ENCODE measurements at places on chromosomes 1 and 21.

GRCh38 chr1:241902391-241903065, 54.5 kb downstream of the EXO1 start:
- DNase-seq: no peak

DNA sequence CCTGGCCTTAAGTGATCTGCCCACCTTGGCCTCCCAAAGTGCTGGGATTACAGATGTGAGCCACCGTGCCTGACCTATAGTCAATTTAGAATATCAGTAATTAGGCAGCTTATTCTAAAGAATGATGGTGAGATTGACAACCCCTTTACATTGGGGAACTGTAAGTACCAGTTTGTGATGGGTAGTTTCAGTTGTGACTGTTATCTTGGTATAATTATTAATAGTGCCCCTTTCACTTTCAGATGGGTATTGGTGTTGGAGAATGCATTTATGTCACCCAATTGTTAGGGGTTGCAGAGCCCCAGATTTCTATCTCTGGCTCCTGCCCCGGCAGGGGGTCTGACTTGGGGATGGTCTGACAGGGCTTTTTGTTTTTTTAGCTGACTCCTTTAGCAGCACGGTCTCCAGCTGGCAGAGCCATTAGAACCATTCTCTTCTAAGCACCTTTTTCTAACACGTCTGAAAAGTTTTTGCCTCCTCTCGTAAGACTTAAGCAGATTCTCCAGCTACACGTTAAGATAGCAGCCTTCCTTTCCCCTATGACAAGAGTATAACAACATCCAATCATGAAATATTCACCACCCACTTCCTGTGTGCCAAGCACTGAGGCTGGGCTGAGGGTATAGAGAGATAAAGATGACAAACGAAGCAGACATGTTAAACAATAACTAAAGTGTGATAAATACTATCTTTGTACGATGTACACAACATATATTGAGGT, 157.8 kb downstream of the SDCCAG8 start:
- DNase-seq: peak; percentile 72

- DNase-seq: no peak
These were observed 66.5 kb downstream of the FCRL5 start for GRCh38 chr1:157485793-157486192.

DNA sequence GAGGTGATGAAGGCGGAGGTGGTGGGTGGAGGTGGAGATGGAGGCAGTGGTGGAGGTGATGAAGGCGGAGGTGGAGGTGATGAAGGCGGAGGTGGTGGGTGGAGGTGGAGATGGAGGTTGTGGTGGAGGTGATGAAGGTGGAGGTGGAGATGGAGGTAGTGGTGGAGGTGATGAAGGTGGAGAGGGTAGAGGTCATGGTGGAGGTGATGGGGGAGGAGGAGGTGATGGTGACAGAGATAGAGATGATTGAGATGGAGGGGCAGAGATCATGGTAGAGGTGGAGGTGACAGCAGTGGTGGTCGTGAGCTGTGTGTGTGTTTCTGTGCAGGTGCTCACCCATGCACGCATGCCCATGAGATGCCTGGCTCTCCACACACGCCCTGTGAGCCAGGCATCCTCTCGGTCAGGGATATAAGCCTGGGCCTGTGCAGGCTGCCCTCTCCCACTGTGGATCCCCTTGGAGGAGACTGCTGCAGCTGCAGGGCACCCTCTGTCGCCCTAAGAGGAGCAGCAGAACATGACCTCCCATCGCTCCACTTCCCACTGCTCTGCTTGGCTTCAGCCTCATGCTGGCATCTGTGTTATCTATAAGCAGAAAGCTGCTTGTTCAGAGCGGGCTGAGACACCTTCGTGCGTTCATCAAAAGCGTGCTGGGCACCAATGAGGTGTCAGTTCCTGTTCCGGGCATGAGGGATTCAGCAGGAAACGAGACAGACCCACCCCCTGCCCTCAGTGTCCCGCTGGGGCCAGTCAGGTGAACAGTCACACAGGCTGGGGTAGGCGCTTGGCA, 20.5 kb upstream of the NPHP4 start:
- no peak for DNase-seq

- DNase-seq: no peak
These were observed 940 bp upstream of the USF1 start for GRCh38 chr1:161046605-161047228.

- DNase-seq: no peak
These were observed 26.3 kb upstream of the TRAPPC10 start for GRCh38 chr21:43985690-43986251.

- no peak for DNase-seq
These were observed 77.6 kb downstream of the PGBD5 start for GRCh38 chr1:230348386-230349019.

DNA sequence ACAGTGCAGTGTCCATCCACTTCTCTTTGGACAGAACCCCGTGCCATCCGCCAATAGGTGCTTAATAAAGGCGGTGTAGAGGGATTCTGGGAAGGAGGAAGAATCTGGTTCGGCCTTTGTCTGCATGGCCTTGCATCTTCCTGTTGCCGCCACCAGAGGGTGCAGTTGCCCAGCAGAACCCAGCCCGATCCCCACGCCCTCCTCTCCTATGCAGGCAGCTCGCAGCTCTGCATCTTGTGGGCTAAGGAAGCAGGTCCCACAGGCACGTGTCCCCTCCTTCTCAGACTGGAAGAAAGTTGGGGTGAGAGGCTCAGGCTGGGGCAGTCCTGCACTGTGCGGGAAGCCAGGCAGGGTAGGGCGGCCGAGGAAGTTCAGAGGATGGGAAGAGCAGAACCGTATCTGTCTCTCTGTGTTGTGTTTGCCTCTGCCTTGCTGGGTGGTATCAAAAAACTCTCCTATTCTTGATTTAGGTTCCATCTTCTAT, 20.8 kb downstream of the NAV1 start:
- peak; percentile 72 for DNase-seq

DNA sequence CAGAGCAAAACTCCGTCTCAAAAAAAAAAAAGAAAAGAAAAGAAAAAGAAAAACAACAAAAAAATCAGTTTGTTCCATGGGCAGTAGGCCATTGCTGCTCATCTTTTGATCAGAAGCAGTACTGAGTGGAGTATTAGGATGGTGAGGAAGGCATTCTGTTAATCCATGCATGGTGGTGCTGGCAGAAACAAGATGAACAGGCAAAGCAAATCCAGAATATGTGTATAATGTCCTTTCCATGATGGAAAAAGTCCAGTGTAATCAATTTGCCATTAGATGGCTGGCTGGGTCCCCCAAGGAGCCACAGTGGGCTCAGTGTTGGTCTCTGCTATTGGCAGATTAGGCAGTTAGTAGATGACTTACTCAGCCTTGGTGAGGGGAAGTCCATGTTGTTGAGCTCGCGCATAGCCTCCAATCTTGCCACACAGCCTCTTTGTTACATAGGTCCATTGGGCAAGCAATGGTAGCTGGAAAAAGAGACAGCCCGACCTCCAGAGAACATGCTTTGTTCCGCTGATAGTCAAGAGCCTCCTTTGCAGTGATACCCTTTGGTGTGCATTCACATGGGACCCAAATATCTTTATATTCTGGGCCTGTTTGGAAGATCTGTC, 23.3 kb downstream of the H3-3A start:
- DNase-seq: no peak

DNA sequence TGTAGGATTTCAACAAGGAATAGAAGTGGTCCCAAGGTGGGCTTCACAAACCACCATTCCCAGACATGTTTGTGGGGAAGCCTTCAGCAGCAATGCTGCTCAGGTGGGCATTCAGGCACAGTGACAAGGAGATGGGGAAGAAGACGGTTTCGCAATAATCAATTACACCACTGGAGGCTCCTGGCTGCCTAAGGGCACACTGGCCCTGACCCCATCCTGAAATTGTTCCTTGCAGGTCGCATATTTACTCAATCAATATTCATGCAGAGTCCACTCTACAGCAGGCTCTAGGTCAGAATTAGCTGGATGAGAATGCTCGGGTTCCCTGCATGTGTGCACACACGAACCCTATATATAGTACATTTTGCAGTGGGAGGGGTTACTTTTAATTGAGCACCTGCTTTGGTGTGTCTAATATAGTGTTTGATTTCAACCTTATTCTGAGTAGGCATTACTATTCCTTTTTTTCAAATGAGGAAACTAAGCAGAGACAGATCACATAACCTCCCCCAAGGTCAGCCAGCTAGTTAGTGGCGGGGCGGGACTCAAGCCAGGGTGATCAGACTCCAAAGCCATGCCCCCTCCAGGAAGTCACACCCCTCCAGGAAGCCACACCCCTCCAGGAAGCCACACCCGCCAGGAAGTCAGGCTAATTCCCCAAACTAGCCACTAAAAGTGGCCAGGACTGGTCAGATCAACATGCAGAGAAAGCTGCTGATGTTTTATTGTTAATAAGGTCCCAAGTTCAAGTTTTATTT, 106.5 kb downstream of the HLCS start:
- DNase-seq: no peak

DNA sequence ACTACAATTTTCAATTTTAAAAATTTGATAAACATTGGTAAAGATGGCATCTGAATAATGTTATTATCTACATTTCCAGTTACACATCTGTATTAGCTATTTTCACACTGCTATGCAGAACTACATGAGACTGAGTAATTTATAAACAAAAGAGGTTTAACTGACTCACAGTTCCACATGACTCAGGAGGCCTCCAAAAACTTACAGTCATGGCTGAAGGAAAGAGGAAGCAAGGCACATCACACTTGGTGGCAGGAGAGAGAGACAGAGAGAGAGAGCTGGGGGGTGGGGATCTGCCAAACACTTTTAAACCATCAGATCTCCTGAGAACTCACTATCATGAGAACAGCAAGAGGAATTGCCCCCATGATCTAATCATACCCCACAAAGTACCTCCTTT, 850.0 kb downstream of the LTN1 start:
- no peak for DNase-seq

DNA sequence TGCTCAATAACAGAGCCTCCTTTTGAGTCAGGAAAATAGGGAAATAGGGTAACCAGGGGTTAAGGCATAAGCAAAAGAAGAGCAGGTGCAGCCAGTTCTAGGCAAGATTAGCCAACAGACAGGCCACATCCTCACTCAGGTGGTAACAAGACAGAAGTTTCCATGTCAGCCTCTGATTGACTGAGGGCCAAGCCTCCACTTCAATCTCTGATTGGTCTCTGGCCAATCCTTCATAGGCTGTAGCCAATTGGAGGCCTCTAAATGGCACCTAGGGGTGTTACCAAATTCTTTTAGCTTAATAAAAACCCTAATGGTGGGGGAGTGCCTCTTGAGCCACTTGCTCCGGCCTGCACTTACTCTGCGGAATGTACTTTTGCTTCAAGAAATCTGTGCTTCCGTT, 37.2 kb downstream of the LACTBL1 start:
- DNase-seq: no peak

- no peak for DNase-seq
These were observed 28.3 kb downstream of the TMPRSS2 start for GRCh38 chr21:41479686-41480085.

- DNase-seq: peak; percentile 42
These were observed 118.3 kb downstream of the OLFML2B start for GRCh38 chr1:161905269-161905884.

DNA sequence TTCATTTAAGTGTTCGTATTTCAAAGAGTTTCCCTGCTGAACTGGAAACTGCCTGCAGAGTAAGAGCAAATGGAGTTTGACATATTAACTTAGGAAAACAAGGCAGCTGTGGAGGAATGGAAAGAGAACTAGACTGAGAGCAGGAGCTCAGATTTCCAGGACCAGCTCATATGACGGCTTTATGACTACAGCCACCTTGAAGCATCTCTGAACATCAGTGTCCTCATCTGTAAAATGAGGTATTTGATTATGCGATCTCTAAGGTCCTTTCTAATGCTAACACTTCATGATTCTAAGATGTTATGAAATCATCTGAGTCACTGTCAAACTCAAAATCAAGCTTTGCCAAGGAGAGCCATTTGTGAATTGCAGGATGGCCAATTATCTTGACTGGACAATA, 112.3 kb downstream of the PRRX1 start:
- no peak for DNase-seq

DNA sequence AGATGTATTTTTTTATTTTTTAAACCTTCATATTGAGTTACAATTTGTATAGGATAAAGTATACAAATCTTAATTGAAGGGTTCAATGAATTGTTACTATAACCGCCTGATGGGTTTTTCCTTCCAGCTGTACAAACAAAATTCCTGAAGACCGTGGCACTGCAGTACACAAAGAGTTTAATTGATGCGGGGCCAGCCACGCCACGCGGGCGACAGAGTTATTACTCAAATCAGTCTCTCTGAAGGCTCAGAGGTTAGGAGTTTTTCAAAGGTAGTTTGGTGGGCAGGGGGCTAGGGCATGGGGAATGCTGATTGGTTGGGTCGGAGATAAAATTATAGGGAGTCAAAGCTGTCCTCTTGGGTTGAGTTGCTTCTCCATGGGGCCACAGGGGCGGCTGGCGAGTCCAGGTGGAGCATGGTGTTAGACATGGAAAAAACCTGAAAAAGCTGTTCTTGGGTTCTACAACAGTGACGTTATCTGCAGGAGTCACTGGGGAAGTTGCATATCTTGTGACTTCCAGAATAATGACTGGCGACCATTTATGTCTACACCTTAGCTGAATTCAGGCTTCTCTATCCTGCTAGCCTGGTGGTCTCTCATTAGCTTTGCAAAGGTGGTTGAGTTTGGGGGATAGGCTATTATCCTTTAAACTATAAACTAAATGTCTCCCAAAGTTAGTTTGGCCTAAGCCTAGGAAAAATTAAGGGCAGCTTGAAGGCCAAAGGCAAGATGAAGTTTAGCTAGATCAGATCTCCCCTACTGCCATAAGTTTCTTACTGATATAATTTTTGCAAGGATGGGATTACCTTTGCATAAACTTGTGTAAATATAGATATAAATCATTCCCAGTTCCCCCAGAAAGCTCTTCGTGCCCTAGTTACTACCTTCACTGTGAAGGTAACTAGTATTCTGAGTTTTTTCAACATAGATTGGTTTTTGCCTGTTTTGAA, 13.0 kb upstream of the TMEM9 start:
- DNase-seq: no peak

DNA sequence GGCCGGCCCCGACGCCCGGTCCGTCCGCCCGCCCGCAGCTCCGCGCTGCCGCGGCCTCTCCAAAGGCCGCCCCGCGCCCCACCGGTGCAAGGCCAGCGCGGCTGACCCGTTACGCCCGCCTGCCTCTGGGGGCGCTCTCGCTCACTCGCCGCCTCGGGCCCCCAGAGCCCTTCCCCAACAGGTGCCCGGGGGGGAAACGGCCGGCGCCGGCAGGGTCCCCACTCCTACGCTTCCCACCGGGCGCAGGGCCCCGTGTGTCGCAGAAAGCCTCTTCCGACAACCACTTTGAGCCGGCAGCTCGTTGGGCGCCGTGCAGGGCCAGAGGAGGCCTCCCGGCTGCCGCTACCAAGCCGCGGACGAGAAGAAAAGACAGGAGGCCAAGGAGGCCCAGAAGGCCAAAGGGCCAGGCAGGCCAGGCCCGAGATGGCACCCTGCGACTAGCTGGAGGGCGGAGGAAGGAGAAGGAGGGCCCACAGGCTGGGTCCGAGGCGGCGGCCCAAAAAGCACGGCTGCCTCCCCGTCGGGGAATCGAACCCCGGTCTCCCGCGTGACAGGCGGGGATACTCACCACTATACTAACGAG, 64.9 kb upstream of the FCGR2A start:
- DNase-seq: peak; percentile 18
